ENCODE measurements at places on chromosomes 7 and 10. TPM values are rescaled to one million over a fixed set of nuclear protein-coding genes. Genes with fewer than 3 reads are reported as not detected.

GNB2 gene
- total RNA-seq = 134 TPM

CPA4 gene
- 140 TPM for total RNA-seq

ZMYND11 gene
- 63.8 TPM for total RNA-seq

SRGN gene
- 498 TPM for total RNA-seq

GNAT3 gene
- total RNA-seq = not detected

Data from smooth muscle cell of the pulmonary artery (primary cell).